ENCODE measurements at places on chromosomes 5 and 9.

DNA sequence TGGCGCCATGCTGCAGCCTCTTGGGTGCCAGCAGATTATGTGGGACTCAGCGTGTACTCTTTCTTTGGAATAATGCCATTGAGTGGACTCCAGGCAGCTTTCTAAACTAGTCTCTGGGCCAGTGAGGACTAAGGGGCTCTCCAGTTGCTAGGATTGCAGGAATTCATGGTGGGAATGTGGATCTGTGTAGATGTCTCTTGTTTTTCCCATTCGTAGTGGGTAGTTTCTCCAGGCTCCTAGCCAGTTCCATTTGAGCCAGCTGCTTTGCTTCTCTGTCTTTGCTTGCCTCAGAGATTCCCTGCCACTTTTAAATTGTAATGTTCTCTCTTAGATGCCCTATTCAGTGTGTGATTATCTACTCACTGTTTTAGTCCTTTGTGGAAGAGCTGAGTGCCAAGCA, 42.6 kb downstream of the SLF1 start:
- DNase-seq = no peak

- DNase-seq = no peak
Observed at GRCh38 chr9:103894184-103894583, 199.9 kb upstream of the SMC2 start.

- no peak for DNase-seq
Observed at GRCh38 chr5:142122121-142122520, 13.5 kb downstream of the NDFIP1 start.

GRCh38 chr9:124303762-124304161, 46.0 kb downstream of the NEK6 start:
- DNase-seq = no peak

- peak; percentile 49 for DNase-seq
Observed at GRCh38 chr5:124908581-124909451, 162.4 kb upstream of the ZNF608 start.

DNA sequence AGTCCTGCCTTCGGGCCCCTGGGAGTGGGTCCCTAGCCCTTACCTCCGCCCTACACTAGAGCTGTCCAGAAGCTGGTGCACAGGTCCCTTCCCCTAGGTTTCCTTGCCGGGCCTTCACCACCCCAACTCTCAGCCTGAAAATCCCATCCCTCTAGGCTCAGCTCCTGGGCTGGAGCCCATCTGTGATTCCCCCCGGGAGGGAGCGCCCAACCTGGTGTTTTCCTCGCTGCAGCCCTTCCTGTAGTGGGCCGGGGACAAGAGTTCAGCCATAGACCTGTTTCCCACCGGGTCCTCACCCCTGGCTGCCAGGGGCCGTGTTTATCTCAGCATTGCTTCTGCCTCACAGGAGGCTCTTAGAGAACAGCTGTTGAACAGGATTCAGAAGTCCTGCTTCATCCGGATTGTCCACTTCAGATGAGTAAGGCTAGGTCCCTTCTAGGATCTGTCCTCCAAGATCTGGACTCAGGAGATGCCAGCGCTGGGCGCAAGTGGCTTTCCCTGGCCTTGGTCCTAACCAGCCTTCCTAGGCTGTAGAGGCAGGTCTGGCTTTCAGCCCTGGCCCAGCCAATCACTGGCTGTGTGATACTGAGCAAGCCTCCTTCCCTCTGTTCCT, 965 bp downstream of the GLIPR2 start:
- no peak for DNase-seq

- no peak for DNase-seq
Observed at GRCh38 chr5:159094745-159095144, 5.0 kb downstream of the EBF1 start.

DNA sequence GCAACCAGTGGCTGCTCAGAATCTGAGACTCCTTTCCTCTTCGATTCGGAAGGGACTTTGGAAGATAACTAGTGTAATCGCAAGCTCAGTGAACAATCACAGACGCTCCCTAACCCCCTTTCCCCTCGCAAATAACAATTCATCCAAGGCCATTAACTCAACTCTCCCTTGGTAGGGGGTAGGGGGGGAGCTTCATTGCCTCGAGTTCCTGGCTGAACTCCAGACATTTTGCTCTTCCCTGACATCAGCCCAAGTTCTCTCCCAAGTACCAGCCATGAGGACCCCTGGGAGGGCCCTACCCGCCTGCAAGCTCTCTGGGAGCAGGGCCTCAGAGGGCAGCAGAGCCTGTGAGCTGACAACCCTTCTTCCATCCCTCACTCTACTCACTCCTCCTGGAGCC, 8.4 kb downstream of the FAM163B start:
- DNase-seq = no peak

GRCh38 chr5:129836321-129836720, 67.9 kb upstream of the CHSY3 start:
- DNase-seq = no peak

GRCh38 chr5:65263321-65263720, 218.4 kb downstream of the ADAMTS6 start:
- no peak for DNase-seq

DNA sequence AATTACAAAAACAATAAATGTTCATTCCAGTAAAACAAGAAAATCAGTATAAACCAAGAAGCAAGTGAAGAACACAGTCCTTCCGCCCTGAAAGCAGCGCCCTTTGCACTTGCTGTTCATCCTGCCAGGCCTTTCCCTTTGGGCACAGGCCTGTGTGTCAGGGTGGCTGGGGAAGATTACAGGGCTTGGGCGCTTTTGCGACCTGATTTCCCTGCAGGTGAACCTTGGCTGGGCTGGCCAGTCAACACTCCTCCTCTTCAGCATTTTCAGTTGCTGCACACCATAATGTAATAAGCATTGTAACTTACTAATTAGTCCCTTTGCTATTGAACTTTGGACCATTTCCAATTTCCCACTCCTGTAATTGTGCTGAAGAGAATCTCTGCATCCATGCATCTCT, 38.6 kb upstream of the TDRD7 start:
- DNase-seq = no peak

DNA sequence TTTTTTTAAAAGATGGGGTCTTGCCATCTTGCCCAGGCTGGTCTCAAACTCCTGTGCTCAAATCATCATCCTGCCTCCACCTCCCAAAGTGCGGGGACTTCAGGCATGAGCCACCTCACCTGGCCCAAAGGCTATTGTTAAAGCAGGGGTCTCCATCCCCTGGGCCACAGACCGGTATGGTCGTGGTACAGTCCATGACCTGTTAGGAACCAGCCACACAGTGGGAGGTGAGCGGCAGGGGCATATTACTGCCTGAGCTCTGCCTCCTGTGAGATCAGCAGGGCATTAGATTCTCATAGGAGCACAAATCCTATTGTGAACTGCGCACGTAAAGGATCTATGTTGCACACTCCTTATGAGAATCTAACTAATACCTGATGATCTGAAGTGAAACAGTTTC, 7.3 kb upstream of the NOL6 start:
- DNase-seq = no peak

GRCh38 chr5:170092455-170093101, 13.1 kb upstream of the FOXI1 start:
- no peak for DNase-seq

Data from NCI-H510A treated with DMSO at 0.1 percent for 48 hours (cell line).